ENCODE measurements at places on chromosomes 1 and 21.

DNA sequence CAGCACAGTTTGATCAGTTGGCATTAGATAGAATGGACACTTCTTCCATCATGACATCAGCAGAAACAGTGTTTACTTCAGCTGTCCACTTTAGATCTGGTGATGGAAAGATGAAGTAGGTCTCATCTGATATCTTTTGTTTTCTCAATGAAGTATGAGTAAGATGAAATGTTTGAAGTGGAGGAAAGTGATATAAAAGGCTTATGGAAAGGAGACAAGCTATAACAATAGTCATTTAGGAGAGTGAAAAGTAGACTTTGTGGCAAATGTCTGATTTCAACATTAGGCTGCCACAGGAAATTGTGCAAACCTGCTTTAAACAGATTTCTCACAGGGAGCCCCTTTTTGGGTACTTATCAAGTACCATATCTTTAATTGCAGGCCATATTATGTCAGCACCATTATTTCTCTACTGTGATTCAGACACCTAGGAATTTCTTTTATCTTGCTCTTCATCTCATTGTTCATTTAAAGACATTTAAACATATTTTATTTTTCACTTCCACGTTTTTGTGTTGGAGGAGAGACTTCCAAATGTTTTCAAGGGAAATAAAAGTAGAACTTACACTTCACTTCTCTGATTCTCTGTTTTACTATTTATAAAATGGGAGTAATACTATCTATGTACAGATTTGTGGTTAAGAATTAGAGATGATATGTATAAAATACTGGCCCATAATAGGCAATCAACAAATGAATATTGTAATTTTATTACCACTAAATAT is 18.1 kb downstream of the PDC start:
- DNase-seq, result no peak

DNA sequence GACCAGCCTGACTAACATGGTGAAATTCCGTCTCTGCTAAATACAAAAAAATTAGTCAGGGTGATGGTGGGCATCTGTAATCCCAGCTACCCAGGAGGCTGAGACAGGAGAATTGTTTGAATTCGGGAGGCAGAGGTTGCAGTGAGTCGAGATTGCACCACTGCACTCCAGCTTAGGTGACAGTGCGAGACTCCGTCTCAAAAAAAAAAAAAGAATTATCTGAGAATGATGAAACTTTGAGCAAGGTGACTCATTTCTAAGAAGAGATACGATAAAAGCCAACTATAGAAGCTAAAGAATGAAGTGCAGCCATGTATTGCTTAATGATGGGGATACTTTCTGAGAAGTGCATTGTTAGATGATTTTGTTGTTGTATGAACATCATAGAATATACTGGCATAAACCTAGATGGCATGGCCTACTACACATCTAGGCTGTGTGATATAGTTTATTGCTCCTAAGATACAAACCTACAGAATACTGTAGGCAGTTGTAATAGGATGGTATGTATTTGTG is 64.7 kb downstream of the SNRPE start:
- no peak for DNase-seq

GRCh38 chr1:159000625-159001024 is 9.1 kb upstream of the IFI16 start:
- DNase-seq, result no peak

- DNase-seq, result no peak
Measured at GRCh38 chr1:193234530-193234929, 48.1 kb upstream of the B3GALT2 start.

DNA sequence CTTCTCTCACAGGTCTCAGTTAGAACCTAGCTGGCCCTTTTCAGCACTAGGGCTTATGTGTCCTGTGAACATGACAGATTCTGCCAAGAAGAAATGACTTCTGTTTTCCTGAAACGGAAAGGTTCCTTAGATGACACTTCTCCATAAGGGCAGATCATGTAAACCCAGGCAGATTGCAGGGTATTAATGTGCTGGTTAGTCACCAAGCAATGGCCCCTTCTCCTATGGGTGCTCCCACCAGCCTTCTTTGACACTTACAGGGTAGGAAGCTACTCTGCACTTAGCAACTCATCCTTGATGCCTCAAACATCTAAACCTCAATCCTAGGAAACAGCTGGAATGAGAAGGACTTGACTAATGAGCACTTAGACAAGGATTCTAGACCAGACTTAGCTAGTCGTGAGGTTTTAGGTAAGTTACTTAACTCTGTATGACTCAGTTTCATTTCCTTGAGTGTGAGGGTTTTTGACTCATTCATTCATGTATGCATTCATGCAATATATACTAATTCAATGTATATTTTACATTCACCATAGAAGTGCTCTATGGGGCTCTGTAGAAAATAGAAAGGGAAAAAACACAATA is 74.1 kb upstream of the PLXNA2 start:
- DNase-seq, result no peak

GRCh38 chr21:43298546-43299440 is 128.1 kb downstream of the SIK1 start:
- no peak for DNase-seq

- DNase-seq, result no peak
Measured at GRCh38 chr21:35861661-35862060, 198.7 kb downstream of the SETD4 start.

DNA sequence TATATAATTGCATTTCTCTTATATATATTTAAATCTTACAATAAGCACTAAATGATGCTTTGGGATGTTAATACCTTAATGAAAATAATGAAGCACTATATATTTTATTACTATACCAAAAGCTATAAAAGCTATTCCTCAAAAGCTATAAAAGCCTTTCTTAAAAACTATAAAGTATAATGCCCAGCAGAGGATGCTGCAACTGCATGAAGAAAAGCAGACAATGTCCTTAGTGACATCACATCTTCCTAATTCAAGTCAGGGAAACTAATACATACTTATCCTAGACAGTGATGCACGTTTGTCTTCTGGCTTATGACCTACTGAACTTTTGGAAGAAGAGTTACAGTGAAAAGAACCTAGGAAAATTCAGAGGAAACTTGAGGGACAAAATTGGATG is 13.6 kb upstream of the C1orf185 start:
- DNase-seq, result no peak

All from CD4-positive, alpha-beta T cell treated with Interleukin-6 at 100 ng/mL for 8 hours (primary cell).